ENCODE measurements at places on chromosomes 1 and 21. TPM values are rescaled to one million over a fixed set of nuclear protein-coding genes. Genes with fewer than 3 reads are reported as not detected.
A peak's percentile ranks its signal among the peaks of the same experiment; 100 is the strongest.

GRCh38 chr1:62221171-62221570 is 26.5 kb downstream of the L1TD1 start:
- no peak overlapping the region for H3K4me3 ChIP-seq
- no peak for DNase-seq
- no peaks in the 10 kb centered on the region for H3K36me3 ChIP-seq
- H3K27ac ChIP-seq = no peak overlapping the region
- no peaks in the 10 kb centered on the region for H3K27me3 ChIP-seq
- H3K4me1 ChIP-seq = no peaks in the 10 kb centered on the region

- H3K27ac ChIP-seq = no peak overlapping the region
- no peak for DNase-seq
- no peaks in the 10 kb centered on the region for H3K4me1 ChIP-seq
These were observed 249.2 kb upstream of the NFIA start for GRCh38 chr1:60833173-60833572.

- H3K36me3 ChIP-seq = no peaks in the 10 kb centered on the region
- no peaks in the 10 kb centered on the region for H3K4me1 ChIP-seq
- no peak overlapping the region for H3K4me3 ChIP-seq
- H3K27ac ChIP-seq = no peak overlapping the region
- no peak for DNase-seq
These were observed 39.7 kb upstream of the SLC2A1 start for GRCh38 chr1:42998386-42998785.

GRCh38 chr1:24138476-24139221 is 4.3 kb downstream of the IL22RA1 start:
- no peaks in the 10 kb centered on the region for H3K36me3 ChIP-seq
- no peaks in the 10 kb centered on the region for H3K27me3 ChIP-seq
- no peak for DNase-seq
- H3K4me1 ChIP-seq = no peaks in the 10 kb centered on the region

- H3K4me1 ChIP-seq = no peaks in the 10 kb centered on the region
- no peak for DNase-seq
These were observed 968.1 kb upstream of the ADGRL4 start for GRCh38 chr1:79974659-79975058.

DNA sequence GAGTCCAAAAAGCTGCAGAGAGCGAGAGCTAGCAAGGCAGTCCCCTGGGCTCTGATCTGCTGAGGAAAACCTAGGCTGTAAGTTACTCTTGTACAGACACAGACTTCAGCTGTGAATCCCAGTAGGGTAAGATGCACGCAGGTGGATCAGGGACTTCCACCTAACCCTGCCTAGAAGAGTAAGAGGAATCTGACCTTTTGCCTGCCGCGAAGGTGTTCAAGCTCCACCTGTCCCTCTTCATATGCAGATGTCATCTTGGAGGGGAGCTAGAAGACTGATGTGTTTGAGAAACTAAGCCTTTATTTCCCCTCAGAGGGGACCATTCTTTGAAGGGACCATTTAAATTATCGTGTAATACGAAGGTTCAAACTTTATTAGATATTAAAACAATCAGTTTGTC is 108.6 kb upstream of the USP24 start:
- H3K27me3 ChIP-seq = no peaks in the 10 kb centered on the region
- H3K4me3 ChIP-seq = no peak overlapping the region
- DNase-seq = no peak
- H3K4me1 ChIP-seq = no peaks in the 10 kb centered on the region
- H3K36me3 ChIP-seq = no peaks in the 10 kb centered on the region

GRCh38 chr1:167447521-167448136 is 70.7 kb downstream of the CD247 start:
- no peaks in the 10 kb centered on the region for H3K4me1 ChIP-seq
- H3K27ac ChIP-seq = no peak overlapping the region
- H3K36me3 ChIP-seq = no peaks in the 10 kb centered on the region
- no peak for DNase-seq

SAMD13 gene
- not detected for total RNA-seq

DNA sequence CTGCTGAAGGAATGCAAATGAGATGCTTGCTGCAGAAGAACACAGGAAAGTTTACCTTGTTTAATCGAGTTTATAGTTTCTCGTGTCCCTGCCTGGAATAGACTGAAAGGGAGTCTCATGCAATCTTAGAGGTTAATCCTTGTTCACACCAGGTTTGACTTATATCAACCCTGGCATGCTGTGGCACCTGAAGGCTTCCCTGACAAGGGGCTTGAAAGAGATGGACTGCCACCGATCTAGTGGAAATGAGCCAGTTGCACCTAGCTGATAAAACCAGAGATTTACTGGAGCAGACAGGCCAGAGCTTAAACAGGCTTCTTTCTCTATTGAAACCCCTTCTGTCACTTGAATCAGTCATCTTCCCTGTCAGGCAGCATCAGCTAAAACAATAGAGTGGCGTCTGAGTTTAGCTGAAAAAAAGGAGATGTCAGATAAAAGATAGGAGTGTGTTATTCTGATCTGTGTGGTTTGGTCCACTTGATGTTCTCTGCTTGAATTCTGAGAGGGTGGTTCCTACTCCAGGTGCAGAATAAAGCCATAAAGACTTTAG is 349.7 kb downstream of the RWDD3 start:
- no peak for DNase-seq
- no peaks in the 10 kb centered on the region for H3K4me1 ChIP-seq
- no peaks in the 10 kb centered on the region for H3K27me3 ChIP-seq
- no peak overlapping the region for H3K27ac ChIP-seq

DNA sequence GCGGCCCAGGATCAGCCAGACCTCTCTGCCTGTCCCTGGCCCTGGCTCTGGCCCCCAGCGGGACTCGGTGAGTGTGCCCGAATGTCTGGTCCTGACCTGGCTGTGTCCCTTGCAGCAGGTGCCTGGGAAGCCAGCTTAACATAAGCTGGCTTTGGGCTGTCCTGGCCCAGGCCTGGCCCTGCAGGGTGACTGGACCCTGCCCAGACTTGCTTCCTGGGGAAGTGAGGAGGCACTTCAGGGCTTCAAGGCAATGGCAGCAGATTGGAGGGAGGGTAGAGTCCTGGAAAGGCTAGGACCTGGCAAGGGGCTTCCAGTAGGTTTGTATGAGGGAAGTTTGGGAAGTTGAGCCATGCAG is 16.4 kb downstream of the RPS6KA1 start:
- no peak overlapping the region for H3K4me3 ChIP-seq
- no peak overlapping the region for H3K27ac ChIP-seq
- H3K36me3 ChIP-seq = no peaks in the 10 kb centered on the region
- no peaks in the 10 kb centered on the region for H3K4me1 ChIP-seq
- H3K27me3 ChIP-seq = no peaks in the 10 kb centered on the region

ATAD3B gene
- total RNA-seq = 2.1 TPM

- H3K36me3 ChIP-seq = no peaks in the 10 kb centered on the region
- H3K27me3 ChIP-seq = no peaks in the 10 kb centered on the region
- H3K27ac ChIP-seq = no peak overlapping the region
- H3K4me3 ChIP-seq = no peak overlapping the region
- H3K4me1 ChIP-seq = no peaks in the 10 kb centered on the region
- DNase-seq = no peak
These were observed 37.0 kb upstream of the LRRC3 start for GRCh38 chr21:44418108-44418875.

ZNF697 gene
- total RNA-seq = 9.5 TPM

SLC6A17 gene
- total RNA-seq = 0.15 TPM

- H3K4me1 ChIP-seq = no peaks in the 10 kb centered on the region
- peak overlapping the region; percentile 42 for H3K27ac ChIP-seq
- no peaks in the 10 kb centered on the region for H3K27me3 ChIP-seq
- peak; percentile 47 for DNase-seq
- H3K36me3 ChIP-seq = no peaks in the 10 kb centered on the region
These were observed 143.9 kb downstream of the NOS1AP start for GRCh38 chr1:162213281-162213912.

MFAP2 gene
- total RNA-seq = 70.3 TPM

GRCh38 chr1:209929751-209930150 is 8.3 kb upstream of the SYT14 start:
- no peak for DNase-seq
- H3K27ac ChIP-seq = no peak overlapping the region
- no peak overlapping the region for H3K4me3 ChIP-seq
- H3K27me3 ChIP-seq = no peaks in the 10 kb centered on the region
- no peaks in the 10 kb centered on the region for H3K36me3 ChIP-seq

GRCh38 chr1:232404981-232405731 is 224.8 kb downstream of the SIPA1L2 start:
- H3K27me3 ChIP-seq = no peaks in the 10 kb centered on the region
- H3K4me3 ChIP-seq = no peak overlapping the region
- no peak overlapping the region for H3K27ac ChIP-seq
- no peak for DNase-seq
- no peaks in the 10 kb centered on the region for H3K4me1 ChIP-seq

GJA4 gene
- total RNA-seq = 2.9 TPM

DNA sequence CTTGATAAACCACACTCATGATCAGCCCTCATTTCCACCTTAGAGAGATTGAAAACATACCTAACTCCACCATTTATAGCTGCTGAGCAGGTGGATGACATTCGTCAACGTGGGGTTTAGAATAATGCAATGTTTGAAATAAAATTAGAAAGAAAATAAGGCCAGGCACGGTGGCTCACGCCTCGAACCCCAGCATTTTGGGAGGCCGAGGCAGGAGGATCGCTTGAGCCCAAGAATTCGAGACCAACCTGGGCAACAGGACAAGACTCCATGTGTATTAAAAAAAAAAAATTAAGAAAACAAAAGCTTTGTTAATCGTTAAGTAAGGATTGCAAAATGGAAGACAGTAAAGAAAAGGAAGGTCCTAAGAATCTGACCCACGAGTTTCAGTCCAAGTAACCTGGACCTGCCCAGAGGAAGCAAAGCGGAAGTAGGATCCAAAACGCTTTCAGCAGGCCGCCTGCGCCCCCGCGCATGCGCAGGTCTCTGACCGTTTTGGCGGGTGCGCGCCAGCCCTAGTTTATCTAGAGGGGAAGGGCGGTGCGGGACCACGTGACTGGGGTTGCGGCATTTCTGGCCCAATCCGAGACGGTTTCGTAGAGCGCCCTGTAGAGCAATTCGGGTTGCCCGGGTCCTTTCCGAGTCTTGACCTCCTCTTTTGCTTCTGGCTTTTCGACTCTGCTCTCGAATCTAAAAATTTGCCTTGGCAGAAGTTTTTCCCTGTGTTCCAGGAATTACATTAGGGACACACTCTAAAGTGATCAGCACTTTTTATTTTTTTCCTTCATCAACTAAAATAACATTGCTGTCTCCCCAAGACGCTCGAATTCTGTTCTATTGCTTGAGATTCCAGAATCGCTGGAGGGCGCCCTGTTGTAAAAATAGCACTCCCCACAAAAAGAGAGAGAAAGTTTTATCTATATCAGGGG is 22.5 kb downstream of the ANP32E start:
- peak; percentile 94 for DNase-seq
- peak overlapping the region; percentile 37 for H3K4me3 ChIP-seq
- no peaks in the 10 kb centered on the region for H3K27me3 ChIP-seq
- peak overlapping the region; percentile 76 for H3K27ac ChIP-seq
- H3K4me1 ChIP-seq = no peaks in the 10 kb centered on the region

DNA sequence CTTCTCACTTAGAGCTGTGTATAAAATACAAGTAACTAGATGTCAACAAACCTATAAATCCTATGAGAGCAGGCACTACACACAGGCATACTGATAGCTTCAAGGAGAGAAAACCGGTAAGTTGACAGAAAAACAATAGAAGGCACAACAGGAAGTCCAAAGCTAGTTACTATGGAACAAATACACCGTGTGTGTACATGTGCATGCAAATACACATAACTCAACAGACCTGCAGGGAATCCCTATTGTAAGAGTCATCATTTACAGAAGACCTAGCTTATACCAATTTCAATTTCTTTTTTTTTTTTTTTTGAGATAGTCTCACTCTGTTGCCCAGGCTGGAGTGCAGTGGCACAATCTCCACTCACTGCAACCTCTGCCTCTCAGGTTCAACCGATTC is 26.3 kb downstream of the JAK1 start:
- no peaks in the 10 kb centered on the region for H3K27me3 ChIP-seq
- H3K27ac ChIP-seq = no peak overlapping the region
- no peak for DNase-seq
- no peak overlapping the region for H3K4me3 ChIP-seq

DNA sequence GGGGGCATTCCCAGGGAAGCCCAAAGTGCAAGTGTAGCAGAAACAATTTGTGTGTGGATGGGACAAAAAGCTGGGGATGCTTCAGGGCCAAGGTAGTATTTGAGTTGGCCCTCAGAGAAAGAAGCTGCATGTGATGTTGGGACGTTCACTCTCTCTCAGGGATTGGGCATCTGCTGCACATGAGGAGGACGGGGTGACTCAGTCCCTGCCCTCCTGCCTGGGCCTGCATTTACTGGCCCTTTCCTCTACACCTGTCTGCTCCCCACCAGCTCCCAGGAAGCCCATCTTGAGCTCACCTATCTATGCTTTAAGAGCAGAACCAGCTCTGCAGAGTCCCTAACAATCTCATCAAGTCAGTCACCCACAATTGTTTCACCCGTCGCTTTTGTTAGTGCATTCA is 23.5 kb upstream of the MPZL1 start:
- H3K36me3 ChIP-seq = no peaks in the 10 kb centered on the region
- H3K4me3 ChIP-seq = no peak overlapping the region
- no peaks in the 10 kb centered on the region for H3K4me1 ChIP-seq
- DNase-seq = no peak
- no peaks in the 10 kb centered on the region for H3K27me3 ChIP-seq

MAP3K21 gene
- 0.26 TPM for total RNA-seq

TIPRL gene
- 21.5 TPM for total RNA-seq

GRCh38 chr1:183583466-183583865 is 6.8 kb downstream of the NCF2 start:
- no peak for DNase-seq
- H3K27me3 ChIP-seq = no peaks in the 10 kb centered on the region
- H3K36me3 ChIP-seq = no peaks in the 10 kb centered on the region
- no peaks in the 10 kb centered on the region for H3K4me1 ChIP-seq
- no peak overlapping the region for H3K27ac ChIP-seq

- no peaks in the 10 kb centered on the region for H3K36me3 ChIP-seq
- no peaks in the 10 kb centered on the region for H3K27me3 ChIP-seq
- no peaks in the 10 kb centered on the region for H3K4me1 ChIP-seq
- no peak overlapping the region for H3K4me3 ChIP-seq
- no peak overlapping the region for H3K27ac ChIP-seq
- no peak for DNase-seq
These were observed 1013.2 kb downstream of the MRPL39 start for GRCh38 chr21:24594082-24594481.

DNA sequence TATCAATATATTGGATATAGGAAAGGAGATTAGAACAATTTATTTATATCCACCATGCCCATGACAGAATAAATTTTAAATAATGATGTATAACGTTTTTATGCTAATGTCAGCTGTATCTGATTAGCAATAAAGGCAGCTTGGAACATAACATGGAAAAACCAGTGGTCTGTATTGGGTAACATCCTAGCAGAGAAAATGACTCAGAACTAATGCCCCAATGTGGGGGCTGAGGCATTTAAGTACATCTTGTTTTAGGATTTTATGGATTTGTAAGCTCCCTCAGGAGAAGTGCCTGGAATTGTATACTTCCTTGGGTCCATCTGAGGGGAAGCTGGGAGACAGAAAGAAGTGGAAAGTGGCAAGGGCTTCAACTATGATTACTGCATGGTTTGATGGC is 82.3 kb downstream of the HMCN1 start:
- DNase-seq = no peak
- no peaks in the 10 kb centered on the region for H3K4me1 ChIP-seq
- H3K4me3 ChIP-seq = no peak overlapping the region

NPHS2 gene
- not detected for total RNA-seq
